Peyer's patch (tissue), 4 donors: ENCODE measurements at places on chromosomes 16 and 17.

DNA sequence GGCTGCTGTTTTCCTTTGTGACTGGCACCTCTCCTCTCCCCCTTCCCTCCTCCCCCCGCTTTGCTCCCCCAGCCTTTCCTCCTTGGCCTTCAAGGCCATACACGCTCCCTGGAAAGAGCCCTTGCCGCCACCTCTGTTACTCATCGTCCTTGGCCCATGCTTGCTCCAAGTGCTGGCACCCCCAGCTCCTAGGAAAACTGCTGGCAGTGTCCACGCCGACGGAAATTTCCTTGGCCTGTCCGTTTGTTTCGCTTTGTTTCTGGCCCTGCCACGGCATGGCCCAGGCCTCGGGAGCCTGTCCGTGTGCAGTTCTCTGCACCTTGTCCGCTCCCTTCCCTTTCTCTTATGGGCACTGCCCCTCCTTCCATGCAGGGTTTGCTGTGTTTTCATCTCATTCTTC is 18.0 kb downstream of the CA5A start:
- no peak for DNase-seq

DNA sequence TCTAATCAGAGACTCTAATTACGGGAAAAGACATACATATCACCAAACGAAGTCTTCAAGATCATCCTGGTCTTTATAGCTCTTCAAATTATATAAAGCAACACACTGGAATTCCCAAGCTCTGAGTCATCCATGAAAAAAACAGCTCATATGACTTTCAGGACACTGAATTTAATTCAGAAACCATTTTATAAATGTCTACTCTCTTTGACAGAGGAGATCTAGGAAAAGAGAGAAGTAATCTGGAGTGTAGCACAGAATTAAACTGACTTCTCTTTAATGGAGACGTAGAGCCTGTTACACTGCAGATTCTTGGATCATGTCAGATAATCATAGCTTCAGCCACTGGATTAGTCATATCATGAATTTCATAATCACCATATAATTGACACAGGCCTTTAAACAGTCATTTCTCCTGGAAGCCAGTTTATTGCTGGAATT is 86.8 kb upstream of the WSB1 start:
- no peak for DNase-seq

DNA sequence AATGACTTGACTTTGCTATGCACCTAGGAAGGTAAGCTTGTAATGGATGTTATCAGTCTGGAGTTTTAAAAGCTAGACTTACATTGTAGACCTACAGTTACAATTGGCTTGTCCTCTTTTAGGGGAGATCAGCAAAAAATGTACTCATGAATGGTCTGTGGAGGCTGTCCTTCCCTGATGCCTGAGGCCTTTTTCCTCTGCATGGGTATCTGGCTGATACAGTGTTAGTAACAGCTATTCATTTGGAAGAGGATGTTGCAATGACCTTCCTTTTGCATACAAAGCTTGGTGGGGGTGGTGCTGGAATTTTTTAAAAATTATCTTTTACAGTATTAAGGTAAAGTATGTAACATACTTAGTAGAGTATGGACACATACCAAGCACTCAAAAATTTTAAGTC is 525.5 kb downstream of the KIF2B start:
- DNase-seq: no peak

GRCh38 chr17:45958994-45959665 is 39.9 kb upstream of the STH start:
- DNase-seq: no peak

- DNase-seq: no peak
Observed at GRCh38 chr17:57213180-57213825, 43.0 kb upstream of the MSI2 start.

DNA sequence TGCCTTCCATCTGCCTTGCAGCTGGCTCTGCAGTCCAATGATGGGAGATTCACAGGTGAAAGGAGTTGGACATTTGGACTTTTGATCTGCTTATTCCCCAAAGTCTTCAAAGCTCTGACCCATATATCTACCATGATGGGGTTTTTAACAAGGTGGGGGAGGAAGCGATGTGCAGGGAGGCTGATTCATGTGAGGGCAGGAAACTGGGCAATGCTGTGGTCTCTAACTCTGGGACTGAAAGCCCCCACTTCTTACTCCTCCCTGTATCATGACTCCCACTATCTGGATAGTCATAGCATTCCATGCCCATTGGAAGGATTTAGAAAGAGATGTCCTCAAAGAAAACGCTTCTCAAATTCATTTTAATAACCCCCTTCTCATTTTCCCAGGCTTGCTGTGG is 16.3 kb downstream of the HOXB1 start:
- no peak for DNase-seq

GRCh38 chr17:7552621-7553051 is 3.8 kb downstream of the TNFSF12 start:
- peak; percentile 75 for DNase-seq

- DNase-seq: no peak
Observed at GRCh38 chr16:87874639-87875427, 5.5 kb upstream of the SLC7A5 start.

GRCh38 chr17:9860851-9861250 is 35.1 kb downstream of the GLP2R start:
- no peak for DNase-seq

DNA sequence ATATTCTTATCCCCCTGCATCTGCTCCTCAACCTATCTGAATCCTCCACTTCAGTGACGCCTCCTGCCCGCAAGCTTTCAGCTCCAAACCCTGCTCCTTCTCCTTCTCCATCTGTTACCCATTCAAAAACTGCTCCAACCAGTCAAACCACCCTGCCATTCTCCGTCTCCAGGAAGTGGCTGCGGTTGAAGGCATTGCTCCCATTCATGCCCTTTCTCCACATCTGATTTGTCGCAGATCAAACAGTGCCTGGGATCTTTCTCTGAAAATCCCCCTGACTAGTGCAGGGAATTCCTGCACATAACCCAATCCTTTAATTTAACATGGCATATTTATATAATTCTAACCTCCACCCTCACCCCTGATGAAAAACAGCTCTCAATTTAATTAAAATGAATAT is 56.3 kb downstream of the SLFN5 start:
- DNase-seq: no peak

GRCh38 chr17:39676198-39676819 is 8.1 kb downstream of the PNMT start:
- DNase-seq: peak; percentile 81

- DNase-seq: no peak
Observed at GRCh38 chr17:61502292-61502691, 50.1 kb downstream of the TBX4 start.

DNA sequence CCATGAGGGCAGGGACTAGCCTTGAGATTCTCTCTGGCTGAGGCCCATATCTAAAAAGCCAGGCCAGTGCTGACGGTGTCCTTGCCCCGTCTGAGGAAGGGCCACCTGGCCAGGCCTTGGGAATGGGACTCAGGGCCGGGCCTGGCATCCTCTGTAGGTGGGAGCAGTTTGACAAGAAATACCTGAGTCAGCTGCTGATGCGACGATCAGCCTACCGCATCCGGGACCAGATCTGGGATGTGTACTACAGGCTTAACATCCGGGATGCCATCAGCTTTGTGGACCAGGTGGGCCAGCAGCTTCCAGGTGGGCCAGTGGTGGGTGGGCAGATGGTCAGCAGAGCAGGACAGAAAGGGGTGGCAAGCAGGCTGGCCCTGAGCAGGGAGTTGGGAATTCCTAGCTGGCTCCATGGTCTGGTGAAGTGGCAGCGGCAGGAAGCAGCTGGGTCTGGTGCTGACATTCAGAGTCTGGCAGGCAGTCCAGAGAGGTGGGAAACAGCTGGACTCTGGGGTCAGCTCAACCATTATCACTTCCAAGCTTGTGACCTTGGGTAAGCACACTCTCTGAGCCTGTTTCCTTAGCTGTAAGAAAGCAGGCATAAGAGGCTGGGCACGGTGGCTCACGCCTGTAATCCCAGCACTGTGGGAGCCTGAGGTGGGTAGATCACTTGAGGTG is 9.5 kb downstream of the SLC9A5 start:
- no peak for DNase-seq

GRCh38 chr16:80527297-80527696 is 13.5 kb upstream of the DYNLRB2 start:
- peak; percentile 60 for DNase-seq

DNA sequence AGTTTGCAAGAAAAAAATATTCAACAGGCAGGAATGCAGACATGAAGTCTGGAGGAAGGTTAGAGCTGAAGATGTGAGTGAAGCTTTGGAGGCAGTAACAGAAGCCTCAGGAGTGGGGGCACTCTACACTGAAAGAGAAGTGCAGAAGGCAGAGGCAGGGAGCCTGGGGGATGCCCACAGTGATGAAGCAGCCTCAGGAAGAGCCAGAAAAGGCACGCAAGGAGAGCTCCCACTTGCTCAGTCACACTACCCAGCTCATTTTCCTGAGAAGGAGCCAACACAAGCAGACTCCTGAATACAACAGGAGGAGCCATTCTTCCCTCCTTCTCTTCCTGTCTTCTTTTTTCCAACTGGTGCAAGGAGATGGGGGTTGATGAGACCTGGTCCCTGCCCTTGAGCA is 45.1 kb upstream of the DNAH9 start:
- no peak for DNase-seq

DNA sequence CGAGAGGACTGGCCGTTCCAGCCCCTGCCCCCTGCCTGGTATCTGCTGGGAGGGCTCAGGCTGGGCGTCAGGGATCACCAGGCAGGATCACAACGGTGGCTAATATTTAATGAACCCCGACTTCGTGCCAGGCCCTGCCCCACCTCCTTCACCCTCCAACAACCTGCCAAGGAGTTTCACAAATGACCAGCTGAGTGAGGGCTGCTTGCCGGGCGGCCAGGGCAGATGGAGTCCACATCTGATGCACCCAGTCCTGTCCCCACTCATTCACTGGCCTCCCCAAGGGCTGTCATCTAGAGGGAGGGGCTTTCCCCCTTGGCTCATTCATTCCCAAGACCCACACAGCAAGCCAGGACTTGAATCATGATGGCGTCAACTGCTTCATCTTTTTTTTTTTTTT is 17.5 kb downstream of the UBALD1 start:
- no peak for DNase-seq

DNA sequence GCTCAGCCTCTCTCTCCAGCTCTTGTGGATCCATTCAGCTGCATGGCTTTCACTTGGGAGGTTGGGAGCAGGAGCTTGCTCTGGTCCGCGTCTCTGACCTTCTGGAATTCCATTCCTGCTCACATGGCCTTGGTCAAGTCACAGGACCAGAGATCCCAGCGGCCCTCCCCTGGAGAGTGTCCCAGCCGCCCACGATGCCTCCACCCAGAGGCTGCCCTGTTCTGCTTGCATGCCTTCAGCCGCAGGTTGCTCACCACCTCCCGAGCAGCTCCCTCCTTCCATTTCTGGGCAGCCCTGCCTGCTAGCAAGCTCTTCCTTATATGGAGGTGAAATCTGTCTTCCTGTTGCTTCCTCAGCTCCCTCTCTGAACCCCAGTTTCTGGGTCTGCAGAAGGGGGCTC is 32.6 kb downstream of the RAI1 start:
- DNase-seq: no peak

- no peak for DNase-seq
Observed at GRCh38 chr16:85878875-85879274, 20.1 kb upstream of the IRF8 start.

- DNase-seq: peak; percentile 96
Observed at GRCh38 chr17:81512562-81513371, at the start of gene ACTG1. ACTG1 (minus strand) TSS chr17:81512799; CDS start chr17:81512354, 445 bp downstream.

GRCh38 chr17:72915625-72916081 is 176.8 kb downstream of the SLC39A11 start:
- no peak for DNase-seq

DNA sequence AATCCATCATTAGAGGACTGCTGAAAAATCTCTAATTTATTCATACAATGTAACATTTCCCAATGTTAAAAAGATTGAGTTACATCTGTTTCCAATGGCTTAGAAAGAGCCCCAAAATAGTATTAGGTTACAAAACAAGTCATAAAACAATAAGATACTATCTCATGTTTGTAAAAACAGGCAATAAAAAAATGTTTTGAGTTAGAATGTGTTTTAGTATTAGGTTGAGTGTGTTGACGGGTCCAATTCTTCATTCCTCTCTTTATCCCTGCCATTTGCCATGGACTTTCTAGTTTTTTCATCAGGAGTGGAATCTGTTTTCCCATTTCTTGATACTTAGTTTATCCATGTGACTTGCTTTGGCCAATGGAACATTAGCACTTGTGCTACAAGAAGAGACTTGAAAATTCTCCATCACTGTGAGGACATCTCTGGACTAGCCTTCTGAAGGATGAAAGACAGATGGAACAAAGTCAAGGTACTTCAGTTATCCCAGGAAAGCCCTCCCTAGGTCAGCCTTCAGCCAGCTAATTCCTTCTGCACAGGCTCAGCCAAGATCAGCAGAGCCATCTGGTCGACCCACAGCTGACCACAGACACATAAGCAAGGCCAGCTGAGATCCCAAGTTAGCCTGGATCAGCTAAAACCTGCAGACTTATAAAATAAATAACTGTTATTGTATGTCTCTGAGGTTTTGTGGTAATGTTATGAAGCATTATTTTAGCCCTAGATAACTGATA is 83.3 kb downstream of the HS3ST3A1 start:
- no peak for DNase-seq

DNA sequence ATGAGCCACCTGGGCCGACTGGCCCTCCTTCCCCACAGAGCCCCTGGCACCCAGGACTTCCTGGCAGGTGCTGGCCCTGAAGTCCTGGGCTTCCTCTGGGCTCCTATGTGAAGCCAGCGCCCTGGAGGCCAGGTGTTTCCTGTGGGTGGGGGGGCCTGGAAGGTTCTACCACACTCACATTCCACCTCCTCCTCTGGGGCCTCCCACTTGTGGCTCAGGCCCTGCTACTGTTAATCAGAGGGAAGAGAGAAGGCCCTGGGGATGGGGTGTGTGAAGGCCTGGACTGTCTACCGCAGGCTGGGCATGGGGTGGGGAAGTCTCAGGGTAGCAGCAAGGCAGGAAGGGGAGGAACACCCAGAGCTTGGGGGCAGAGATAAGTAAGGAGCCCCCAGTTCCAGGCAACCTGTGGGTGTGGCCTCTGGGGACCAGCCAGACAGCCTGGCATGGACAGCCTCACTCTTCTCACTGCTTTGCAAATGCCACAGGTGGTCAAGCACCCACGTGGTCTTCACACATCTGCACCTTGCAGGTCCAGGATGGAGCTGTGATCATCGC is 111.9 kb upstream of the TNRC6C start:
- no peak for DNase-seq

DNA sequence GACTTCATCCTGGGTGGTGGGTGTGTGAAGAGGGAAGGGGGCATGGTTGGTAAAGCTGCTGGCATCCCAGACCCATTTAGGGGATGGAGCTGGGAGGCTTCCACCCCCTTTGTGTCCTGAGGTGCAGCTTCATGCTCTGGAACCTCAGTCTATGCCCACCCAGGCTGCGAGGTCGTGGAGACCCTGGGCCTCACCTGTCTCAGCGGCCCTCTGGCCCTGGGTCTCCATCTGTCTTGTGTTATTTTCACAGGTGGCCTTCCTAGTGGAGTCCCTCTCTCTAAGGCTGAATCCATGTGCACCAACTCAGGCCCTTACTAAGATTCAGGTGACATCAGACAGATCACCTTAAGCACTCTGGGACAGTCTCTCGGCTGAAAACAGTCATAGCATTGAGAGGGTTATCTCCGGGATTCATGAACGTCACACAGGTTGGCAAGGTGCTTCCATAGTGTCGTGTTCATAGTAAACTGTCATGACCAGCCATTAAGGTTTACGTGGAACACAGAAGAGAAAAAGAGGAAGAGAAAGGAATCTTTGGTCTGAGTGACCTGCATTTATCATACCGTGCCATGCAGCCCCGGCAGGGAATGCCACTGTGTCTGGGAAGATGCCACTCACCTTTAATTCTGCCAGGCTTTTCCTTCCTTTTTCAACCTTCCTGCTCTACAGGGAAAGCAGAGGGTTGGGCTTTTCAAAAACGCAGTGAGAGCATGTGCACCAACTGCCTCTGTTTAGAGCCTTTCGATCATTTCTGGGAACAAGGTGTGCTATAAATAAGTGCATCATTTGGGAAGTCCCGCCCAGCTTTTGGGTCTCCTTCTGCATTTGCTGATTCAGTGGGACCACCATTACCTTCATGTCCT is 4.5 kb upstream of the FOXL1 start:
- DNase-seq: no peak
